GOT3 (cell line): ENCODE measurements at places on chromosomes 3 and 15.

DNA sequence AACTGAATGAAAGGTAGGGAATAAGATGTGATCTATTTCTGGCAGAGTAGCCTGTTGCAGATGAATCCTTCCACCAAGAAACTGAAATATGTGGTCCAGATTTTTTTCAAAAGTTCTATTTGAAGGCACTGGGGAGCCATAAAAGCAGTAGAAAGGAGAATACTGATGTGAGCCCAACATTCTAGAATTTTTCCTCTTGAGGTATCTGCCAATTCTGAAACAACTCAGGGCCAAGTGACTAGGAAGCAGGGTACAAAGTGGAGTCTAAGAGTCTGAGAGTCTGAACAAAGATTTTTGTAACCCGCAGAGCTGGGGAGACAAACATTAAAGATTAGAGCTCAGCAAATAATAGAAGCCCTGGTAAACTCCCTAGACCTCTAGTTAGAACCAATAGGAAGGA, 58.3 kb upstream of the SLCO3A1 start:
- no peak for DNase-seq

DNA sequence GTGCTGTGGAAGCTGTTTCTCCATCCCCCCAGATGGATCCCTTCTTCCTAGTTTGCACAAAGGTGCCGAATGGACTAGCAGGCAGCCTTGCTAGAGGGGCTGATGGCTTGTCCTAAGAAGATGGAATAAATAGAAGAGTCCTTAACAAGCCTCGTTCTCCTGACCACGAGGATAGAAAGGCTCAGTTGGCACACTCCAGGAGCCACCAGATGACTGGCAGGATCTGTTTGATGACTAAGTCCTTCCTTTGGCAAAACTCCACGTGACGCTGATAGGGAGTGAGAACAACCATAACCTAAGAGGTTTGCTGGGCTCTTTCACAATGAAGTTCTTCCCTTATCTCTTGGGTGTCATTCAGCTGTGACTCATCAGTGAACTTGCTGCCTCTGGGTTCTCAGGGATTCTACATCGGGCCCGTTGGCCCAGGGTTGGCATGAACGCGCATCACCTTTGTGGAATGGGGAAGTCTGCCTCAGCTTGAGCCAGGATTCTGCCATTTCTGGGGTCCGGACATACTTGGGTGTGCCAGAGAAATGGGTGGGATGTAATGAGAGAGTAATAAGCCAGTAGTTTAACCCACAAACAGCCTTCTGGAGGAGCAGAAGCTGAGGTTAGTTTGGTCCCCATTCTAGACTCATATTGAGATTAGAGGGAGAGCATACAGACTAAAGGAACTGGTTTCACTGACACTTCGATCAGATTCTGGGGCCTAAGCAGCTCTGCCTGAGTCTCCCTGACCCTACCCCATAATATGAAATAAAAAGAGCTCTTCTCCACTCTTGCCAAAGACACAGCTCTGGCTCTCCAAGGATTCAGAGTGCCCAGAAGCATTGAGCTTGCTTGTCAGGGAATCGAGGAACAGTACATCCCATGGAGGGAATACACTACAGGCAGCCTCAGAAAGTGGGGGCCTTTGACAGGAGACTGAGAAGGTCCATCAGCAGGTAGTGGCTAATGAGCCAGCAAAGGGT, 2.0 kb upstream of the MELTF start:
- no peak for DNase-seq

DNA sequence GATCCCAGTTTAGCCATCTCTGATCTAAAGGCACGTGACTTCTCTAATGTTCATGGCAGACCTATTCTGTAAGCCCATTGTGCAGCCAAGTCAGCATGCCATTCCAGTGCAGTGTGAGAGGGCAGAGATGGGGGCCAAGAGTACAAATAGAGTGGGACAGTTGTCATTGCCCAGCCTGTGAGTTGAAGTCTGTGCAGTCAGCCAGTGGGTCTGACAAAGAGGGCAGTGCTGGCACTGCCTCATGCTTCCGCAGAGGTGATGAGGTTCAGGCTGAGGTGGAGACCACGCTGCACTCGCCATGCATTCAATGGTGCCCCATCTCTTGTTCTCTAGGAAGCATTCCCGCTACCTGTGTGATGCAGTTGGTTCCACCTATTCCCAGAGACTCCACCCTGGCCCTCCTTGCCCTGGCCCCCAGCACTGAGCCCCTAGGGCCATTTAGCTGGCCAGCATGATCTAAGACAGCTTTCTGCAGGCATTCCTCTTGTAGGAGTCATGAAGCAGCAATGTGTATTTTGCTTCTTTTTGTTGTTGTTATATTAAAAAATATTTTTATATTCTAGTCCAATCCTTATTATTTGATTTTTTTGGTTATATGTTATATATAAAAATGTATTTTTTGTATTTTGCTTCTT, 3.7 kb downstream of the MRAS start:
- DNase-seq, result no peak

DNA sequence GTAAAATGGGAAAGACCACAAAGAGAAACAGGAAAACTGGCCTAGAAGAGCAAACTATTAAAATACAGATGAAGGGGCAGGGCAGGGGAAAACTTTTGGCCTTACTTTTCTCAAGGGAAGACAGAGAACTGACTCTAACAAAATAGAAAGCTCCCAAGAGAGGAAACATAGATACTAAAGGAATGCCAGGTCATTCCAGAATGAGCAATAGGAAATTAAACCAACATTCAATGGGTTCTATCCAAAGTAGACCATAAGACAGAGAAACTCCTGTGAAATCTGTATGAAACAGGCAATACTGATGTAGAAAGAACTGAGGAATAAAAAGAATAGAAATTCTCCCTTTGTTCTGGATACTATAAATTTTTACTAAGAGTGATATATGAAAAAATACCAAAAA, 491.8 kb downstream of the MECOM start:
- no peak for DNase-seq

DNA sequence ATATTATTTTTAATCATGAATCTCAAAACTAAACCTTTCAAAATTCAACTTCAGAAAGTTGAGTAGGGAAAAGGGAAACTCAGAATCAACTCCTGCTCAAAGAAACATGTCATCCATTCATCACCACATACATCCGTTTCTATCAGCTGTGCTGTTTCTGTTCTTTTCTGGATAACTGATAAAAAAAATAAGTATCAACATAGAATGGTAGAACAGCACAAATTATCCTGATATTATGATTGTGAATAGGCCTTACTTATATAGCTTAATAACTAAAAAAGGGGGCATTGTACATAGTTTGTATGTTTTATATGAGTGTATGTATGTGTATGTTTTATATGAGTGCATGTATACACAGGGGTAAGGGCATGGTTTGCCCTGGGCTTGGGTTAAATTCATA, 3.1 kb downstream of the TM4SF1 start:
- DNase-seq, result no peak

GRCh38 chr15:48975472-48976419, 12.0 kb upstream of the SHC4 start:
- peak; percentile 42 for DNase-seq

DNA sequence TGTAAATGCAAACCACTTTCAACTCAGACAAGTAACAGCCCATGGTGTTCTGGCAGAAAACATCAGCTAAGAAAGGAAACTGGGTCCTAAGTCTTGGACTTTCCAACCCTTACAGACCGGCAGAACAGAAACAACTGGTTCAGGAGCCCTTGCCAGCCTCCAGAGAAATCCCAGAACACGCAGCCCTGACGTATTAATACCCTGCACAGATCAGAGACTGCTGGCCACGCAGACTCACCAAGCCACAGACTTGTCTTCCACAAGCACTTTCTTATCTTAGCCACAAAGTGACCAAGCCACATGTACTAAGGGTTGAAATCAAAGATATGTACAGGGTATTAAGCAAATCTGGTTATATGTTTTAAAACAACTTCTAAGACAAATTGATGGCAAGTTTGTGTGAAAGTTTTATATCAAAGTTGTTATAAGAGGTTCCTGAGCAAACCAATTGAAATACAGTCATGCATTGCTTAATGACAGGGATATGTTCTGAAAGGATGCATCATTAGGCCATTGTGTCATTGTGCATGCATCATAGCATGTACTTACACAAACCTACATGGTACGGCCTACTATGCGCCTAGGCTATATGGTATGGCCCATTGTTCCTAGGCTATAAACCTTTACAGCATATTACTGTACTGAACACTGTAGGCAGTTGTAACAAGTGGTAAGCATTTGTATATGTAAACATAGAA, 36.8 kb downstream of the BTD start:
- no peak for DNase-seq

DNA sequence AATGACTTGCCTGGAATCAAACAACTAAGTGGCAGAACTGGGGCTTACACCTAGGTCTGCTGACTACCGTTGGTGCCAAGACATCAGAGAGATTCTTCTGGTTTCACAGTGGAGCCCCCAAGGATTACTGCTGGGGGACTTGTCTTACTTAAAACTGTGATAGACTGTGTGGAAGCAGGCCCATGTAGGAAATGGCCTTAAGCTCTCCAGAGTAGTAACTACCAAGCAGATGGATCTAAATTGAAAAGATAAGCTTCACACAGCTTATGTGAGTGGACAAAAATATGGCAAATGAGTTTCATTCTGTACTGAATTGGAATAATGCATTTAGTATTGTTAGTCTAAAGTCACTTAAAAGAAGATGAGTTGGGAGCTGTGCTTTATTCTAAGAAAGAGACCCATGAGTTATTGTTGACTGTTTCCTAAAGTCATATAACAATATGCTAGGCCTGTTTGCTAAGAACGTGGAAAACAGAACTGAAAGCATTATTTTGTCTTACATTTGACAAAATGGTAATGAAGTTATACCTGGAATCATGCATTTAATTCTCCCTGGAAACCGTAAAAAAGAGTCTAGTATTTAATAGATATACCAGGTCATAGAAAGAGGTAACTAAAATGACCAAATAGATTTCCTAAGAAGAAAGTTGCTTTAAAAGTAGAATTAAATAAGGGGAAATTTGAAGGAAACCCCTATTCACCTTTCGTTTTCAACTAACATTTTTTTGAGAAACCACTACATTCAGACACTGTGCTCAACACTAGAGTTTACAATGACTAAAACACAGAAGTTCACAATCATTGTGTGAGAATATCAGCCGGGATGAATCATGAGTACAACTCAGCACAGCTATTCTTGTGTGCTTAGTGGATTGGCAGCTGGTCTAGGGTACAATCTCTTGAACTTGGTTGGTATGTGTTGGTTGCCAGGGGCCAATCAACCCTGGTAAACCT, 13.0 kb upstream of the MAPK6 start:
- DNase-seq, result no peak

GRCh38 chr3:73719861-73720260, 95.1 kb upstream of the PDZRN3 start:
- DNase-seq, result no peak

DNA sequence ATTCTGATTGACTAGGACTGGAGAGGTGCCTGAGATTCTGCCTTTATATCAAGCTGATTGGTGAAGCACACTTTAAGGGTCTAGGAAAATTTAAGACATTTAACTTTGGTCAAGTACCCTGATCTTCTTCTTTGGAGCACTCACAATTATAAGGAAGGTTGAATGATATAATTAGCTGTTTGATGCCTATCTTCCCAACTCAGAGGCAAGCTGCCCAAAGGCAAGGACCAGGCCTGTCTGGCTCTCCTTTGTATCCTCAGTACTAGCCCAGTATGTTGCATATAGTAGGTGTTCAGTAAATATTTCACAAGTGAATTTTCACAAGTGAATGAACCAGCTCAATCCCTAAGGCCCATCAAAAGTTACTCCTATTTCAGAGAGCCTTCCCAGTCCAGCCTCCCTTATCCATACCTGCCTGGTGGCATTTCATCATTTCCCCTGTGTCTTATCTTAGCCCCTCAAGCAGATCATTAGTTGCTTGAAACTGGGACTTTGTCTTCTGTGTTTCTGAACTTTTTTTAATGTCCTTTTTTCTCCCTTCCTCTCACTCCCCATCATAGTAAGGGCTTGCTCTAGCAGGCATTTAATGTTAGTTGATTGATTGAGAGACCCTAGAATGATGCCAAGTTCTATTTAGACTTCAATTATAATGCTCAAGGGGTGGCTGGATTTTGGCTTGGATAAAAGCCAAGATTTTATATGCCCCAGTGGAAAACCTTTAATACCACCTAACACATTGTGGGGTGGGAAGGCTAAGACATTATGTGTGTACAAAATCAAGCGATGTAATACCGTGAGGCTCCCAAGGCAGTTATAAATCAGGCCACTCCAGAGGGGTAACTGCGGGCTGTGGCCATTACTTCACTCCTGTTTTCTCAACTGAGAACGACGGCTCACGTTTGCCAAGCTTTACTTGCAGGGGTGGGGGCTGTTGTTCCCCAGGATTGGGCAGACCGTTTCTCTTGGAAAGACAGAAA, 43.2 kb upstream of the BOC start:
- DNase-seq, result no peak

- no peak for DNase-seq
These were observed 30.8 kb downstream of the NRROS start for GRCh38 chr3:196670339-196670738.

DNA sequence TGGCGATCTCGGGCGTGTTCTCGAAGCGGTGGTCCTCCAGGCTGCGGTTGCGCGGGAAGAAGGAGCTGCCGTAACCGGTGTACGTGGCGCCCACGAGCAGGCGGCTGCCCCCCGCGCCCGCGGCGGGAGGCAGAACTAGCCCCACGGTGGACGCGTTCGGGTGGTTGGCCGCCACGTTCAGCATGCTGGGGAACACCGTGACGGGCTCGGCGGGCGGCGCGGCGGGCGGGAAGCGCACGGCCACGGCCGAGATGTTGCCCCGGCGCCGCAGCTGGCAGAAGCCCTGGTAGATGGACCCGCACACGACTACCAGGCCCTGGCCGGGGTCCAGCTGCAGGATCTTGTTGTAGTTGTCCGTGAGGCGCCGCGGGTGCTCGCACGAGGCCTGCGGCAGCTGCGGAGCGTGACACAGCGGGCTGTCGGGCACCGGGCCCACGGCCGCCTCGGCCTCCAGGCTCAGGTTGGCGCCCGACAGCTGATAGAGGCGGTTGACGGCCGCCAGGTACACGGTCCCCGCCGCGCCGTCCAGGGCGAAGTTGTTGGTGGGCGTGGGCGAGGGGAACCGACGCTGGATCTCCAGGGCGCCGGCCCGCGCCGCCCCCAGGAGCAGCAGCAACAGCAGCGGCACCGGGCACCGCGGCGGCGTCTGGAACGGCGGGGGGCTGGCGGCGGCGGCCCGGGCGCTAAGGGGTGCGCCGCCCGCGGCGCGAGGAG, 397 bp downstream of the PLXND1 start:
- no peak for DNase-seq

- no peak for DNase-seq
These were observed 14.2 kb upstream of the ANKDD1A start for GRCh38 chr15:64897345-64897985.

- DNase-seq, result no peak
These were observed 32.9 kb downstream of the ZBTB11 start for GRCh38 chr3:101643861-101644613.

DNA sequence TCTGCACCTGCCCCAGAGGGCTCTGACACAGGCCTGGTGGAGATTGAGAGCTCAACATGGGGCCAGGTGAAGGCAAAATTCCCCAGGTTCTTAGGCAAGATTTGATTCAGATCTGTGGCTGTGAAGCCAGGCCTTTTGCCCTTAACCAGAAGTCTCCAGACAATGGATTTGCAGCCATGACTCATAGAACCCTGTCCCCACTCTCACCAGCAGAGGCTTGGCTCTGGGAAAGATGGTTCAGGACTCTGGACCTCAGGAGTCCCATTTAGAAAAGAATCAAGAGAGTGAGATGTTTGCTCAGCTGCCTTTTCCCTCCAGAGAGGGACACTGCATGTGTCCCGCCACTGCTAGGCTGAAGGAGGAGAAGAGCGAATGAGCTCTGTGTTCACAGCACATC, 361.4 kb upstream of the ICE2 start:
- DNase-seq, result no peak
